Omental fat pad (tissue), 4 donors: ENCODE measurements at places on chromosomes 7 and 10.

- DNase-seq, result no peak
Observed at GRCh38 chr10:87976101-87976743, 112.8 kb downstream of the PTEN start.

DNA sequence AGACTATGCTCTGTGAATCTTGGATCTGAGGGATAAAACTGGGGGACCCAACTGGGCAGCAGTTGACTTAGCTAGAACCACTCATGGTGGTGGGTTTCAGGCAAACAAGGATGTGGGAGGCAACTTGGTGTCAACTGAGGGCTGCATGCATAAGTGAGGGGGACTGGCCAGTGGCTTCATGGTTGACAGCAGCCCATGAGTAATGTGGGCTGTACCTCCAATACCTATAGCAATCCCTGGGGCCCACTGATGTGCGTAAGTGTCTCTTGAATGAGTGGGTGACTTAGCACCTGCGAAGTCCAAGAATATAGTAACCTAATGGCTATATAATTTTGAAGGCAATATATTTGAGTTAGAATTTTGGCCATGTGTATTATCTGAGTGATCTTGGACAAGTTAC lies 13.7 kb upstream of the MAP3K8 start:
- no peak for DNase-seq

- DNase-seq, result no peak
Observed at GRCh38 chr10:113337142-113337541, 215.7 kb upstream of the HABP2 start.

GRCh38 chr7:10571759-10572158 lies 401.9 kb upstream of the PHF14 start:
- no peak for DNase-seq

DNA sequence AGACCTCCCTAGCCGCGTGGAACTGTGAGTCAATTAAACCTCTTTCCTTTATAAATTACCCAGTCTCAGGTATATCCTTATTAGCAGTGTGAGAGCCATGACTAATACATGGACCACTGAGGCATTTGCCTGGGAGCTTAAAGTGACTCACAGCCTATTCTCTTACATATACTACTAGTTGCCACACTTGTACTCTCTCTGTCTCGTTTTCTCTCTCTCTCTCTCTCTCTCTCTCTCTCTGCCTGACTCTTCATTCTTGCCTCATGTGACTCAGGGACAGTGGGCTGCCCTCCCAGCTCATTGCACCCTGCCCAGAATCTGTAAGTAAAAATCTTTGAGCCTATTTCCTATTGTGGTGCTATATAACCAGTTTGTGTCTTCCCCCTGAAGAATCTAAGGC lies 238.5 kb upstream of the MAGI2 start:
- no peak for DNase-seq

GRCh38 chr10:119454990-119455389 lies 87.5 kb downstream of the RGS10 start:
- no peak for DNase-seq

- no peak for DNase-seq
Observed at GRCh38 chr10:125062914-125063230, 97.5 kb downstream of the CTBP2 start.

- DNase-seq, result no peak
Observed at GRCh38 chr10:106706127-106706526, 458.4 kb downstream of the SORCS1 start.

GRCh38 chr10:126561294-126561920 lies 109.1 kb downstream of the C10orf90 start:
- DNase-seq, result no peak

GRCh38 chr7:33970536-33970935 lies 65.2 kb downstream of the BMPER start:
- no peak for DNase-seq

DNA sequence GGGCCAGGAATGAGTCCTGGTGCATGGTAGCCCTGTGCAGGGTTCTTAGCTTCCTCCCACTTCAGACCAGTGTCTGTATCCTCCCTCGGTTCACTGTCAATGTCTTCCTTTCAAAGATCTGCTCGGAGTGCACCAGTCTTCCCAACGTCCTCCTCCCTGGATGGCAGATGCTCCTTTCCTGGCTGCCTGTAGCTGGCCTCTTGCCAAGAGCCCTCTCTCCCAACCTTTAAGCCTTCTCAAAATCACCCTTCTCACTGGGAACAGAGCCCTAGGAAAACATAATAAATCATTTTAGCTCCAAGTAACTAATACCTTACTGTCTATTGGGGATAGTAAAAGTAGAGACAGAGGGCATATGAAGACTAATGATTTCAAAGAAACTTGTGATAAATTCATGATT lies 490.6 kb downstream of the CCSER2 start:
- no peak for DNase-seq

- DNase-seq, result no peak
Observed at GRCh38 chr10:97075961-97076525, 109.7 kb downstream of the SLIT1 start.

- no peak for DNase-seq
Observed at GRCh38 chr7:132242192-132242812, 334.0 kb downstream of the PLXNA4 start.

GRCh38 chr10:1939016-1939415 lies 201.7 kb upstream of the ADARB2 start:
- no peak for DNase-seq

DNA sequence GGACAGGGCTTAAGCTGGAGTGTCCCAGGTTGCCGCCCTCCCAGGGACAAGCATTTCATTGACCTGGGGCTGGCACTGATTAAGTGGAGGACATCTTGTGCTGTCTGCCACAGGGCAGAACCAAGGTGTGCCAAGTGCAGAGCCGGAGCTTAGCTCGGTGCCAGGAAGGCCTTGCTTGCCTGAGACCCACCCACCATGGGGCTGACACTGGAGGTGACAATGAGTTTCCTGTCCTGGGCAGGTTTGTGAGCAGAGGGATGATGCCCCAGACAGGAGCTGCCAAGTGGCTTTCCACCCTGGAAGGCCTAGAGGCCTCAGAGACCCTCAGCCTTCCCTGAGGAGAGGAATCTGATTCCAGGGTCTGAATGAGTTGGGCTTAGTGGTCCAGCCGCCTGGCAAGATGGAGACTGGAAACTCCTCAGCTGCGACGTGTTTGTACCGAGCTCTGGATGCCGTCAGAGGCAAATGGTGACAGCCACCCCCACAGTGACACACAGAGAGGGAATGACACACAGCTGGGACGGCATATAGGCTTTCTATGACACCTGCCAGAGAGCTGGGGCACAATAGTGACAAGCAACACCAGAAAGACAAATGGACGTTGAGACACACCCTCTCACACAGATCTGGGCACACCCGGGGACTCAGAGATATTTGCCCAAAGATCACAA lies 2.6 kb downstream of the ADCYAP1R1 start:
- no peak for DNase-seq

- DNase-seq, result no peak
Observed at GRCh38 chr7:21891291-21891690, 54.4 kb downstream of the CDCA7L start.

GRCh38 chr7:117004899-117005298 lies 51.6 kb downstream of the ST7 start:
- DNase-seq, result no peak

DNA sequence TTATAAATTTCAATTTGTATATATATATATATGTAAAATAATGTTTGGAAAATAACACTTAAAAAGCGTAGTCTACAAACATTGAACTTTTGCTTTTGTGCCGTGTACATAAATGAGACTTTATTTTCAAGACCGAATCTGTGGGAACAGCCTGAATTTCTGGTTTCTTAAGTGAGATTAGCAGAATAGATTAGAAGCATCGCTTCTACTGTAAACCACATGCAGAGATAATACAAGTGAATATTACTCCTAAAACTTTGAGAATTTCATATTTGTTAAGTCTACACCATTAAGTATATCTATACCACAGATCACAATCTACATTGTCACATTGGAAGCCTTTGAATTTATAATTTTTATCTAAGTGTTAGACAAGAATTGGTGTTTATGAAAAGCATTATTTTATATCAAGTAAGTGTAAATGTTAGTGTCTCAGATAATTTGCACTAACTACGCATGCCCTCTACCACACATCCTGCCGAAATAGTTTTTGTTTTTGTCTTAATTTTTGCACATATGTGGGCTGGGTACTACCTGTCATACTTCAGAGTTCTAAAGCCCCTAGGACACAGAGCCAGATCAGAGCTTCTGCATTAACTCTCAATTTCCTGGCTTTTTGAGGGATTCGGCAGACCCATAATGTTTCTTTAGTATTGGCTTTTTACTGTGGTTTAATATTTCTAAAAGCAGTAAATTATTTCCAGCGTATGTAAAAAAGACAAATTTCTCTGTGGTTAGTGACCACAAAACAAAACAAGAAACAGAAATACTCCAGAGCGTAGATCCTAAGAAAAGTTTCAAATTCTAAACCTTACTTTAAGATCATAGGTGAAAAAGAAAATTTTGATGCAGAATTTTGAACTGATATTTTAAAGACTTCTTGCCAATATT lies 20.0 kb downstream of the TWIST1 start:
- DNase-seq, result no peak

DNA sequence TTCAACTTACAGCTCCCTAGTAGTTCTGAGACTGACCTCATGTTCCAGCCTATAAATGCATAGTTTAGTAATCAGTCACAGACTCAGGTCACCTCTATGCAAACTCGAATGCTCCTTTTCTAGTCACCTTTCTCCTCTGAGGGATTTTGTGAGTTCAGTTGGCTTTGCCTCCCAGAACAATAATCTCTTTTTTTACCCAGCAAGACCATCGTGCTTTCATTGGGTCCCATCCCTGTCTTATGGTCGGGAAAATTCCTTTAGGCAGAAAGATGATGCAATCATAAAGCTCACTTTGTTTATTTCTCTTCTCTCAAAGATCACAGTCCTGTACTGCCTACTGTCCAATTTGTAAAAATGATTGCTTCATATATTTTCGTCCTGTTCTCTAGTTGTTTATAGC lies 38.4 kb downstream of the TWIST1 start:
- DNase-seq, result no peak

DNA sequence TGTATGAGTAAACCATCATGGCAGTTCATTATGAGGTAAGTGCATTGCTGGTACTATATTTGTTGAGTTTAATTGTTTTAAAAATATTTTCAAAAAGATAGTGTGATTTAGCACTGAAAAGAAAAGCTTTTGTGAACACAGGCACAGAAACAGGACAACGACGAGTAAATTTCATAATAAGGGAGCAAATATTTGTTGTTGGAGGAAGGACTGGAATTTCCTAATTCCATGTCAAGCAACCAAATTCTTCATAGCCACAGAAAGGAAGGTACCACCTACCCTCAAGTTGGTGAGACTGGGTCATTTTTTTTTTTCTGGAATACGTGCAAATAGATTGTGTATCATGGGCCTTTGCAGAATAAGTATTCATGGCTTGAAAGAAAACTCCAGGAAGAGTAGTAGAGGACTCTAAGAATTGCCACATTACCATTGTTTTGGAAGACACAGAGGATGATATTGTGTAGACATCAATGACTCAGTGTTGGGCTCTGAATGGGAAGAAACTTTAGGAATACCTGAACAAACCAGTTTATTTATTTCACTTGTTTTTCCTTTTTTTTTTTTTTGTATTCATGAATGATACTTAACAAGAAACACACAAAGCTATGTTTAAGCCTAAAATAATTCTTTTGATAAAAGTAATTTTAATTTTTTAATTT lies 7.8 kb downstream of the UBE2D4 start:
- no peak for DNase-seq

DNA sequence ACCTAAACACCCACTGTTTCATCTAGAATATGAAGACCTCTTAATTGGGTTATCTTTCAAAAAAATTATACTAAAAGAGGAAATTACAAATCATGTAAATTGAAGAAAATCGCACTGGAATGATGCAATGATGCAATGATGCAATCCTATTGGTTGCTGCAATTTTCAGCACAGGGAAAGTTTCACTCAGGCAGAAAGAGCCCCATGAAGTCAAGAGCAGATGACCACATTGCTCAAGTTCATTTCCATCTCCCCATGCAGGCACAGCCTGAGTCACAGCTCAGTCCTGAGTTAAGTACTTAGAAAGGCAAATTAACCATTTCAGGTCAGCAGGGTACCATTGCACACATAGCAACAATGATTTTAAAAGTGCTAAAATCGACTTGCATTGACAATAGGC lies 180.3 kb upstream of the MYO3A start:
- DNase-seq, result no peak
